ENCODE measurements at places on chromosomes 11 and 22. TPM values are rescaled to one million over a fixed set of nuclear protein-coding genes. Genes with fewer than 3 reads are reported as not detected.

The GPHA2 gene
- total RNA-seq, result not detected

The OR4C11 gene
- total RNA-seq, result not detected

The LUZP2 gene
- total RNA-seq, result not detected

The INSC gene
- total RNA-seq, result 0.07 TPM

The HSPB2 gene
- not detected for total RNA-seq

The MRGPRX2 gene
- total RNA-seq, result not detected

The PKP3 gene
- 38.3 TPM for total RNA-seq

The AIFM3 gene
- total RNA-seq, result 3.5 TPM

The MB gene
- 6.8 TPM for total RNA-seq

The MS4A18 gene
- total RNA-seq, result not detected

The TCF20 gene
- total RNA-seq, result 13.3 TPM

The OR8H3 gene
- total RNA-seq, result not detected

The GRAMD1B gene
- total RNA-seq, result 28.2 TPM

The LDLRAD3 gene
- 33.0 TPM for total RNA-seq

The IL10RA gene
- total RNA-seq, result not detected

The ST3GAL4 gene
- total RNA-seq, result 28.7 TPM

The TMPRSS13 gene
- not detected for total RNA-seq

The VEGFB gene
- total RNA-seq, result 49.7 TPM

The JHY gene
- total RNA-seq, result 2.8 TPM

The ANO9 gene
- total RNA-seq, result 1.4 TPM

The ISX gene
- not detected for total RNA-seq

The APOL4 gene
- 0.03 TPM for total RNA-seq

The OLFML1 gene
- total RNA-seq, result not detected

The CDC45 gene
- 24.5 TPM for total RNA-seq

The NXPE4 gene
- total RNA-seq, result not detected

The LGALS12 gene
- not detected for total RNA-seq

The MS4A2 gene
- not detected for total RNA-seq

The RAB36 gene
- total RNA-seq, result 7.8 TPM

The CCDC89 gene
- not detected for total RNA-seq

The THYN1 gene
- 17.7 TPM for total RNA-seq

The CELF1 gene
- total RNA-seq, result 55.3 TPM

Data from A549 treated with Hydrocortisone at 1 μM for 4 hours (cell line).